Osteocyte (in vitro differentiated cells): ENCODE measurements at places on chromosomes 12 and 14. TPM values are rescaled to one million over a fixed set of nuclear protein-coding genes. Genes with fewer than 3 reads are reported as not detected.

The DIO2 gene
- total RNA-seq, result 240 and 244 TPM in 2 replicates

The IL31 gene
- not detected in 2 replicates for total RNA-seq

- no peak for DNase-seq
These were observed 33.7 kb upstream of the KTN1 start for GRCh38 chr14:55546212-55546874.

DNA sequence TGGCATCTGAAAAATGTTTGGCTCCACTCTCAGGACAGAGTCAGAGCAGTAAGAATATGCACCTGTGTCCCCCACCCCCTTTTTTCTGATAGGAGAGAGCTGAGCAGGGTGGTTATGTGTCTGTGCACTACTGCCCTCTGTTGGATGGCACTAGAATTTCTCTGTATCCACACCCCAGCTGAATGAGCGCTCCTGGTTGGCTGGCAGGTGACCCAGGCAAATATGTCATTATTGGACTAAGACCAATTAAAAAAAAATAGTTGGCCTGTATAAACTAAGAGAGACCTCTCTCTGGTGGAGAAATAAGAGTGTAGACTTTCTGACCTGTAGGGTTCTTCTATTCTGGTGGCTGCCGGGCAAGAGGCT lies 107.0 kb downstream of the PTCSC3 start:
- no peak for DNase-seq

DNA sequence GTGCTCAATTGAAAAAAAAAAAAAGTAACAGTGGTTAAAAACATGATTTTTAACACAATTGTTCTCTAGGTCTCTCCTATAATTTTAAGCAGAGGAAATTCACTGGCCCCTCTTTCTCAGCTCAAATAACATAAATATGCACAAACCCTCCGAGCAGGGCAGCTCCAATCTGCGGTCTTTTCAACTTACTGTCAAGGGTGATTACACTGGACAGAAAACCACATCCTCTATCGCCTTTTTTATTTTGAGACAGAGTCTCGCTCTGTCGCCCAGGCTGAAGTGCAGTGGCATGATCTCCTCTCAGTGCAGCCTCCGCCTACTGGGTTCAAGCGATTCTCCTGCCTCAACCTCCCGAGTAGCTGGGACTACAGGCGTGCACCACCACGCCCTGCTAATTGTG lies 16.5 kb upstream of the GABARAPL1 start:
- DNase-seq, result no peak

GRCh38 chr12:120199025-120199424 lies 1.9 kb downstream of the RPLP0 start:
- no peak for DNase-seq

DNA sequence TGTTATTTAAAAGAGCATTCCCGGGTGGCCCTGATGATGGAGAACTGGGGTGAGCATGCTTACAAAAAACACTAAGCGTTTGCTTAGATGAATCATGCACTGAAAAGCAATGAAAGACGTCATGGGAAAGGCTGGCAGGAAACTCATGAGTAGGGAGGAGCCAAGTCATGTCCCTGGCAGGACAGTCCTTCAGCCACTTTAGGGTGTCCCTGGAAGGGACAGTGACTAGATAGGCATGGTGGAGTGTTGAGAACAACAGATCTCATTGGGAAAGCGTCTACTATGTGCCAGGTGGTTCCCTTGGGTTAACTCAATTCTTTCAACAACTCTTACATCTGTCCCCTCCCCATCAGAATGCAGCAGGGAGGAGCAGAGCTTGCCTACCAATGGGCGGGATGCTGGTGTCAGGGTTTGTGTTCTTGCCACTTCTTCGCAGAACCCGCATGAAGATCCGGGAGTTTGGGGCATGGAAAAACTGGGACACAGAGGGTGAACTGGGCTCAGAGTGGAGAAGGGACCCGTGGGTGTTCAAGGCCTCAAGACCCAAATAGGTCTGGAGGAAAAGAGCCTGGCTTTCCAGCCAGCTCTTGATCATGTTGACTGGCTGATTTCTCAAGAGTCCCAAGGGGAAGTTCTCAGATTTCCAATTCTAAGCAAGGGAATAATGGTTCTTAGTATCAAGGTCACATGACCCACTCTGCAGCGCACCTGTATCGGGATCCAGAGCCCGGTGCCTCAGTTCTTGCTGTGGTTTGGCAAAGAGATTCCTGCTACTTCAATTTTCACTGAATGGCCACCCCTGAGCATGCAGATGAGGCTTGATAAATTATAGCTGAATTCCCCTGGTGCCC lies 653.9 kb upstream of the TBX3 start:
- DNase-seq, result no peak
